ENCODE measurements at places on chromosomes 12 and 14. TPM values are rescaled to one million over a fixed set of nuclear protein-coding genes. Genes with fewer than 3 reads are reported as not detected.

ZBTB1 gene
- 10.3 TPM for polyA plus RNA-seq

SLC24A4 gene
- polyA plus RNA-seq: not detected

LBHD2 gene
- polyA plus RNA-seq: not detected

PRB2 gene
- polyA plus RNA-seq: not detected

KRT73 gene
- polyA plus RNA-seq: 0.13 TPM

MAP3K9 gene
- 0.17 TPM for polyA plus RNA-seq

CD4 gene
- not detected for polyA plus RNA-seq

STXBP6 gene
- 0.53 TPM for polyA plus RNA-seq

SLC6A15 gene
- not detected for polyA plus RNA-seq

GPR68 gene
- polyA plus RNA-seq: 5.8 TPM

PLEKHD1 gene
- polyA plus RNA-seq: not detected

TSPAN19 gene
- not detected for polyA plus RNA-seq

DBX2 gene
- not detected for polyA plus RNA-seq

CEP128 gene
- 4.6 TPM for polyA plus RNA-seq

RAPGEF3 gene
- 0.44 TPM for polyA plus RNA-seq

B3GNT4 gene
- 1.5 TPM for polyA plus RNA-seq

IGFBP6 gene
- 2.4 TPM for polyA plus RNA-seq

SLCO1B1 gene
- not detected for polyA plus RNA-seq

CLEC4D gene
- not detected for polyA plus RNA-seq

TMED8 gene
- polyA plus RNA-seq: 10.0 TPM

TMEM30B gene
- polyA plus RNA-seq: not detected

PLEK2 gene
- not detected for polyA plus RNA-seq

GNPNAT1 gene
- 19.2 TPM for polyA plus RNA-seq

KLRC4 gene
- polyA plus RNA-seq: not detected

STAC3 gene
- 6.4 TPM for polyA plus RNA-seq

DHRS2 gene
- polyA plus RNA-seq: 107 TPM

KRT6C gene
- polyA plus RNA-seq: not detected

C12orf56 gene
- polyA plus RNA-seq: 2.6 TPM

OAS2 gene
- not detected for polyA plus RNA-seq

CCDC198 gene
- polyA plus RNA-seq: not detected

GALNT16 gene
- not detected for polyA plus RNA-seq

KRT77 gene
- not detected for polyA plus RNA-seq

C12orf42 gene
- polyA plus RNA-seq: not detected

GRIP1 gene
- 0.67 TPM for polyA plus RNA-seq

KCNC2 gene
- not detected for polyA plus RNA-seq

CBLN3 gene
- 0.27 TPM for polyA plus RNA-seq

LMNTD1 gene
- not detected for polyA plus RNA-seq

DDHD1 gene
- polyA plus RNA-seq: 3.7 TPM

RNF31 gene
- polyA plus RNA-seq: 33.2 TPM

CACNA2D4 gene
- polyA plus RNA-seq: 2.1 TPM

PSEN1 gene
- 12.7 TPM for polyA plus RNA-seq

WNT1 gene
- polyA plus RNA-seq: not detected

MMP17 gene
- 21.2 TPM for polyA plus RNA-seq

OR4E2 gene
- not detected for polyA plus RNA-seq

KRT83 gene
- not detected for polyA plus RNA-seq

HVCN1 gene
- 0.90 TPM for polyA plus RNA-seq

NELL2 gene
- polyA plus RNA-seq: 0.45 TPM

PIANP gene
- polyA plus RNA-seq: 0.07 TPM

KCNJ8 gene
- 1.1 TPM for polyA plus RNA-seq

PIP4P1 gene
- 16.0 TPM for polyA plus RNA-seq

ACOT4 gene
- polyA plus RNA-seq: not detected

PLD4 gene
- 0.03 TPM for polyA plus RNA-seq
